ENCODE measurements at places on chromosomes 3 and 15.

DNA sequence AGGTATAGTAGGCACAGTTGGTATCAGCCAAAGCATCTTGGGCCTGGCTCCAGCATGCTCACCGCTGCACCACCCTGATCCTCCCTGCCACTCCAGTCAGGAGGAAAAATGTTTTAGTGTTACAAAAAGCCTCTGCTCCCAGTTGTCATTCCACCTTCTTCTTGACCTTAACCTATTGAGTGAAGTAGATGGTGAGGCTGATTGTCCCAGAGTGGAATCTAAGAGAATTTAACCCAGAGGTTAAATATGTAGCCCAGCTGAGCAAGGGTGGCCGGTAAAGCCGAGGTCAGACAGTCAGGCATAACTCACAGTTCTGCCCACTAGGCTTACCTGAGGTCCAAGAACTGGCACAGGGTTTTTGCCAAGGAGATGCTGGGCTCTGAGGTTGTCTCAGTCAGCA, 30.7 kb upstream of the TNIK start:
- DNase-seq, result no peak

GRCh38 chr3:140955645-140956044, 14.0 kb downstream of the SLC25A36 start:
- DNase-seq, result no peak

DNA sequence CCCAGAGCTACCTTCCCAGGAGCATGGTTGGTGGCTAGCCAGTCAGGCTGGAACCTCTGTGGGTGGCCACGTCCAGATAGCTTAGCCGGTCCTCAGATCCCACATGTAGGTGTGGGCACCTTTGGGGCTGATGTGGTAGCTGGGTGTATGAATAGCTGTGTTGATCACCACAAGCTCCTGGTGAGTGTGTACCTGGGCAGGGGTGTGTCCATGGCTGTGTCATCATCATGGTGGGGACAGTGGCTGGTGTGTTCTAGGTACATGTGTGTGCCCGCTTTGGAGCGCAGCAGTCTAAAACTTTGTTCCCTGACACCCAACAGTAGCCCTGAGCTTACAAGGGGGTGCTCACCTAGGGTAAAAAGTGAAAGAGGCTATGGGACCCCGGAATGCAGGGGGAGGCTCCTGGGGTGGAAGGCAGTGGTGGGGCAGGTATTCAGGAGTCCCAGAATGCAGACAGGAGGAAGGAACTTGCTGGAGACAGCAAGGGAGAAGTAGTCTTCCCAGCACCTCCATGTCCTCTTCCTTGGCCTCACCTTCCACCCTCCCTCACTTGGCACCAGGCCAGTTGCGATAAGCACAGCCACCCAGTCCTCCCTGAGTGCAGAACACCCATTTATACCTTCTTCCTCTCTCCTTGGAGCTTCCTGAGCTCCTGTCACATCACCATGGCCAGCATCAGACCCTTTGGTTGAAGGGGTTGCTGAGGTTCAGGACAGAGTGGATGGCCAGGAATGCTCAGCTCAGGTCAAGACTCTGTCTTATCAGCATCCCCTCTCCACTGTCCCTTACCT, 1.2 kb downstream of the CISH start:
- DNase-seq, result peak; percentile 60

DNA sequence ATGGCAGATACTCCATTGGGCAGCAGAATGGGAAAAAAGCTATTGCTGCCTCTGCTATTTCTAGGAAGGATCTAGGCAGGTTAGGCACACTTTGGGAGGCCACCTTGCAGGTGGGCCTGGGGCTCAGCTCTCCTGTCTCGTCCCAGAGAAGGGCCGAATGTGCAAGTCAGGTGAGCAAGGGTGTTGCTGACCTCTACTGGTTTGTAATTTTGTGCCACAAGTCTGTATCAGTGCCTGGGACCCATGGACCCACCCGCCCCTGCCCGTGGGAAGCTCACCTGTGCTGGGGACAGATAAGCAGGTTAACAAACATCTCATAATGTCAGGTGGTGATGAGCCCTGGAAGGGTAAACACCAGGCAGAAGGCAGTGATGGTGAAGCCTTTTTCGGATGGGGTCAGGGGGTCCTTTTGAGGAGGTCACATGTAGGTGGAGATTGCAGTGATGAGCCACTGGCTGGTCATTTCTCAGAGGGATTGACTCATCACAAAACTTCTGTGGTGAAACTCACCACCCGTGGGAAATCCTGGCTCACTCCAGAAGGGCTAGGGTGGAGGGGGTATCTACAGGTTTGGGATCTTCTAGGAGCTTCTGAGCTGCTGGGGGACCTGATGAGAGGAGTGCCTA, 161.3 kb downstream of the KLF13 start:
- DNase-seq, result peak; percentile 29

- DNase-seq, result no peak
Measured at GRCh38 chr3:179811321-179812095, 158.7 kb downstream of the USP13 start.

DNA sequence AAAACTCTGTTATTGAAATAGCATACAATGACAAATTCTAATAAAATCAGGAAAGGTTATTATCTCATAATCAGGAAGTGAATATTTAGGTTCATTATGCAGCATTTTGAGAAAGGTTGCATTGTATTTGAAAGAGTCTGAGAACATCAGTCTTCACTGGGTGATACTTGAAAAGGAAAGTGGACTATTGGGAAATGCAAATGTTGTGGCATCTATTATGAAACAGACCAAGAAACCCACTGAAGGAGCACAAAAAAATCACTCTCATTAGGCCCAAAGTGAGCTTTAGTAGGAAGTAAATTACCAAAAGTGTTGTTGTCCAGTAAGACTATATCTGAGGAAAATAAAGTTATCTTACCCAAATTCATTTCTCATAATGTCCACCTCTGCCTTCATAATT, 90.8 kb downstream of the ZPLD1 start:
- DNase-seq, result no peak

- no peak for DNase-seq
Measured at GRCh38 chr15:52480990-52481389, 47.7 kb downstream of the MYO5A start.

GRCh38 chr3:83093222-83093572, 1331.8 kb upstream of the GBE1 start:
- no peak for DNase-seq

DNA sequence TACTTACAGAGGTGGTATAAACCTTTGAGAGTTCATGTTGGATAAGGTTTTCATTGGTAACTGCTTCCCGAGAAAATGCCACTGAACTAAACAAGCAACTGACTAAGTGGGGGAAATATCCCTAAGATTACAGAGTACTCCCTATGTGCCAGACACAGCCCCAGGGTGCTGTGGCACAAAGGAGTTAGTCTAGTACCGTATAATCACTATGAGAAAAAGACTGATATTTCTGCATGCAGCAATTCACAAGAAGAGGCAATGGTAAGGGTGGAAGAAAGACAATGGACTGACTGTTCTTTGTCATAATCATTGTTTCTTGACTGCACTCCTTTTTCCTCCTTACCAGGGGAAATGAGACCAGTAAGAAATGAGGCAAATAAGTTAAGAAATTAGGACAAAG, 20.0 kb upstream of the SLC25A26 start:
- DNase-seq, result no peak

DNA sequence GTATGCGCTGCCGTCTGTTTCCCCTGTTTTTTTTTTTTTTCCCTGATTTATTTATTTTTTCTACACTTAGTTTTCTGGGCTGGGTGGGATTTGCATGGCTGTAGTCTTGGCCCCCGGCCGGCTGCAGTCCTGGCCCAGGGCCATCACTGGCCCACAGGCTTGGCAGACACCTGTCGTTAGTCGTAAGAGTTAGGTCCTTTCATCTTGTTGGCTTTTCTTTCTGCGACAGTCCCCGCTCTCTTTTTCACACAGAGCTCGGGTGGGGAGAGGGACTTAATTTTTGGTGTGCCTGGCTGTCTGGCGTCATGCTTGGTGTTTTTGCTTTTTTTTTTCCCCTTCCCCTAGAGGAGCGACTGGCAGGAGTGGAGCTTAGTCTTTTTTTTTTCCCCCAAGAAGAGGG, 183.4 kb downstream of the KLF13 start:
- no peak for DNase-seq
